ENCODE measurements at places on chromosomes 1 and 21. TPM values are rescaled to one million over a fixed set of nuclear protein-coding genes. Genes with fewer than 3 reads are reported as not detected.

The SLC44A3 gene
- 17.1 TPM for polyA plus RNA-seq

The SLC19A2 gene
- 6.6 TPM for polyA plus RNA-seq

The SPRR2A gene
- 1.9 TPM for polyA plus RNA-seq

The LCE1B gene
- not detected for polyA plus RNA-seq

The NID1 gene
- polyA plus RNA-seq, result 21.4 TPM

The DDAH1 gene
- polyA plus RNA-seq, result 23.1 TPM

The TMIGD3 gene
- polyA plus RNA-seq, result 1.2 TPM

The RFX5 gene
- polyA plus RNA-seq, result 9.9 TPM

The AUNIP gene
- polyA plus RNA-seq, result 1.5 TPM

The TMEM51 gene
- 13.6 TPM for polyA plus RNA-seq

The KLF17 gene
- polyA plus RNA-seq, result 0.25 TPM

The EVA1C gene
- polyA plus RNA-seq, result 18.2 TPM
